ENCODE measurements at places on chromosomes 13 and 19.

DNA sequence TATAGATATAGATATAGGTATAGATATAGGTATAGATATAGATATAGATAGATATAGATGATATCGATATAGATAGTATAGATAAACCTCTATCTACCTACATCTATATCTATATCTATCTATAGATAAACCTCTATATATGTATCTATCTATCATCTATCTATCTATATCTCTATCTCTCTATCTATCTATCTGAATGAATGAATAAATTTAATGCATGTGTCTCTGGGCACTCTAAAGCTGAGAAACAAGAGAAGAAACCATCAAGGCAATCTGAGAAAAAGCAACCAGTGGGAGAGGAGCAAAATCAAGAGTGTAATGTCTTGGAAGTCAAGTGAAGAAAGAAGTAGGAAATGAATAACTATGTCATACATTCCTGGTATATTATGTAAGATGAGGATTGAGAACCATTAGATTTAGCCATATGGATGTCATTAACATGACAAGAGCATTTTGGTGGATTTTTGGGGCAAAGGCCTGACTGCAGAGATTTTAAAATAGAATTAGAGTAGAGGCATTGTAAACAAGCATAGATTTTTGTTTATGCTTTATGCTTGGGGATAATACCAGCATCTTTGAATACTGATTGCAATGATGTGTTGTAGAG lies 1262.7 kb upstream of the MIR17HG start:
- no peak for DNase-seq

DNA sequence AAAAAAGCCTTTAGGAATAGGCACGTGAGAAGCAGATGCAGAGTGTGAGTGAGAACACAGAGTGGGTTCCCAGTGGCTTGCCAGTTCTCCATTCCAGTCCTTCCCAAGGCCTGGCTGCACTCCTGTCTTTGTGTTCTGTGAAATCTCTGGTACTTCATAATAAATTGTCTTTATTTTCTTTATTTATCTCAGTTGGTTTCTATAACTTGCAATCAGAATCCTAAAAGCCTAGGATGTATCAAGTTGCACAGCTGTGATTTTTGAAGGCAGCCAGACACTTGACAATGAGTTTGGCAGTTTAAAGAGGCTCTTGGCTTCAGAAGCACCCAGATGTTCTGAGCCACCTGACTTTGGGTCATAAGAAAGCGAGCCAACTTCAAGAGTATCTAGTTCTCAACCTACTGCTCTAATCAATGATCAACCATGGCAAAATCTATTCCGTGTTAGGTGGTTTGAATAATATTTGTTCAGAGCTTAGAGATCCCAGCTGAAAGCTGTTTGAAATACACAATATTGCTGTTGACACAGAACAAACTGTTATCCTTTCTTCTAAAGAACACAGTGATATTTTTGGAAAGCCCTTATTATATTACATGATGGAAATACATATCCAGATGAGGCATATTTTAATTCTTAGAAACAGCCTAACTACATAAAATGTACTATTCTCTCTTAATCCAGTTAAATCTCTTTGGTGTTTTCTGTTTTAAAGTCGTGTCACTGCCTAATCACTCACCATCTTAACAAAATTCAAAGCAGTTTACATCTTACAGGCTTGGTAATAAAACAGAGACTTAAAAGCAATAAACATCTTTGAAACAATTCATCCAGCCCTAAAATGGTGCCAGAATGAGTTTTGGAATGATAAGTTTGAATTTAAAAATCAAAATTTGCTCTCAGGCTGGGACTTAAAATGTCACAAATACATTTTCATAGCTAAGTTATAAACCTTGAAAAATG lies 483.0 kb upstream of the NBEA start:
- no peak for DNase-seq

DNA sequence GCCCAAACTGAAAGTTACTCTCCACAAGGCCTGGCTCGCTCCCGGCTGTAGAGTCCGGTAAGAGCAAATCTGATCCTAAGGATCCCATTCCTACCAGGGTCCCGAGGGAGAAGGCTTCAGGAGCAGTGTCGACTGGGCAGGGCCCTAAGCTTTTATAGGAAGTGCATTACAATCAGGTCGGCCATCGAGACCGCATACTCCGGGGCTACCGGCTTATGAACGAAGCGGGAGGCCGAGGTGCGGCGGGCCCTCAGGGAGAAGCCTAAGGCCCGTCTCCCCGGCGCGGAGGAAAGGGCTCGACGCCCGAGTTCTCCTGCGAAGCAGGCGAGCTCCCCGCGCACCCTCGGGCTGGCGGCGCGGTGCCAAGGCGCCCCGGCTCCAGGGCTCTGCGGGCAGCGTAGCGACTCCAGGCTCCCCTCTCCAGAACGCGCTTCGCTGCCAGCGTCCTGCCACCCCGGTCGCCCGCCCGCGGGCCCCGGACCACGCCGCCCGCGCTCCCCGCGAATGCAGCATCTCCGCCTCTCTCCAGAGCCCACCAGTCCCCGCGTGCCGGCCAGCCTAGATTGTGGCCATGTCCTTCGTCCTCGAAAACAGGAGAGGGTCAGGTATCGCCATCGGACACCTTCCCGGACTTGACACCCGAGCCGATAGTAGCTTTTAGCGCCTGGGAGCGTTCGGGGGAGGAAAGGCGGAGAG lies 1.4 kb downstream of the EFNB2 start:
- DNase-seq, result peak; percentile 65

- peak; percentile 30 for DNase-seq
These were observed 56.0 kb upstream of the DOCK9 start for GRCh38 chr13:99033814-99034213.

DNA sequence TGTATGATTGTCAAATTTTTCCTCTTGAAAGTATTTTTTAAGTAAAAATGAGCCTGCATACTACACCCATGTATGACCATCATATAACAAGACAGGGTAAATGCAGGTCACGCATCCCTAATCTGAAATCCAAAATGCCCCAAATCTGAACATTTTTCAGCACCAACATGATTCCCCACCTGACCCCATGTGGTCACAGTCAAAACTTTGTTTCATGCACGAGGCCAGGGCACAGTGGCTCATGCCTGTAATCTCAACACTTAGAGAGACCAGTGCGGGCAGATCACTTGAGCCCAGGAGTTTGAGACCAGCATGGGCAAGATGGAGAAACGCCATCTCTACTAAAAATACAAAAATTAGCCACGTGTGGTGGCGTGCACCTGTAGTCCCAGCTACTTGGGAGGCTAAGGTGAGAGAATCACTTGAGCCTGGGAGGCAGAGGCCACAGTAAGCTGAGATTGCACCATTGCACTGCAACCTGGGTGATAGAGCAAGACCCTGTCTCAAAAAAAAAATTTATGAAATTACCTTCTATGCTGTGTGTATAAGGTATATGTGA lies 63.7 kb upstream of the NPAS1 start:
- DNase-seq, result no peak

- peak; percentile 23 for DNase-seq
These were observed 984 bp downstream of the SIX5 start for GRCh38 chr19:45767881-45768654.

GRCh38 chr13:24050292-24050711 lies 110.2 kb upstream of the SPATA13 start:
- DNase-seq, result no peak

- no peak for DNase-seq
These were observed 111.2 kb downstream of the KLF5 start for GRCh38 chr13:73169971-73170370.

DNA sequence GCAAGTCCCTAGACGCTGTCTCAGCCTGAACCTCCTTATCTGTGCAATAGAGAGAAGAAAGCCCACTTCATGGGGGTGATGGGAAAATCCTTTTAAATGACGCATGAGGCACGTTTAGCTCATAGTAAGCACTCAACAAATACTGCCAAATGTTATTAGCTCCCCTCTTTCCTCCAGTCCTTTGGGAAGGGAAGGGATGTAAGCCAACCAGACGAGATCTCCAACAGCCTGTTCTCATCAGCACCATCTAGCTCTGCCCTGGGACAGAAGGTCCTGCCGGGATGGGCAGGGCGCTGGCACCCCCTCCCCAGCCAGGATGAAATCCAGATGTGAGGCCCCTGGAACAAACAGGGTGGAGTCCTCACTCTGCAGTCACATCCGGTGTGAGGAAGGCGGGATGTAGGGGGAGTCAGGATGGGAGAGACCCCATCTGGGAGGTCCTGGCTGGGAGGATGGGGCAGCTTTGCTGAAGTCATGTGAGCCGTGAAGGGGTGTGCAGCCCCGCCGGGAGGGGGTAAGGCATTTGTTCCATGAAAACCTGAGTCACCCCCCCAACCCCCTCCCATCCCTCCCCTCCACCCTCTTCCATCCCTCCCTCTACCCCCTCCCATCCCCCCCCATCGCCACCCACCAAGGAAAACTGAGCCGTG lies 4.6 kb downstream of the S1PR2 start:
- DNase-seq, result no peak

GRCh38 chr13:48876289-48876688 lies 99.4 kb upstream of the FNDC3A start:
- DNase-seq, result no peak

DNA sequence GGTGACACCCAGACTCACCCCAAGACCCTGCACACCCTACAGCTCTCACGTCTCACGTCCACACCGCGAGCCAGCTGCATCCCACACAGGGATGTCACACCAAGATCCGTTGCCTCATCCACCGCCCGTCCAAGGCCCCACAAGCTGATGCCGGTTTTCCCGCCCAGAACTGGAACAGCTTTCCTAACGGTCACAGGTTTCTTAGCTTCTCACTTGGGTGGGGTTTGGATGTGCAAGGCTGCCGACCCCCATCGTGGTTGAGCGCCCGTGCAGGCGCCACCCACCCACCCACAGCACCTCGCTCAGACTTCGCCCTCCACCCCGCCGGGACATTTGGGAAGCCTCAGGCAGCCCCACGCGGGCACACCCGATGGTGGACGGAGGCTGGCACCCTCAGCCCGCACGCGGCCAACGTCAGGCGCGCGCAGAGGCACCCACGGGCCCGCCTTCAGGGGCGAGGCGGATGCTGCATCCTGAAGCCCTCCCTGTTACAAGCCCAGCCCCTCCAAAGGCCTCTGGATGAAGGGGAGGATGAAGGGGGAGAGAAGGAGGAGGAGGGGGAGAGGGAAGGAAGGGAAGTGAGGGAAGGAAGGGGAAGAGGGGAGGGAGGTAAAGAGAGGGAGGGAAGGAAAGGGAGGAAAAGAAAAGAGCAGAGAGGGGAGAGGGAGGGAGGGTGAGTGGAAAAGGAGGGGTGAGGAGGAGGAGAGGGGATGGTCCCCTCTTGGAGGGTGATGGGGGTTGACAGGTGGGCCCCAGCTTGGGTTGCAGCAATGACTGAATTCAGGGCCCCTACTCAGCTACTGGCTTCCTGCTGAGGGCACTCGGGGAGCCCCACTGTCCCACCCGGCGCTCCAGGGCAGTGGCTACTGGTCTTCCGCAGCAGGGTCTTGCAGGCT lies 12.8 kb downstream of the ONECUT3 start:
- no peak for DNase-seq

- DNase-seq, result no peak
These were observed 20.1 kb upstream of the MRI1 start for GRCh38 chr19:13744174-13744573.

DNA sequence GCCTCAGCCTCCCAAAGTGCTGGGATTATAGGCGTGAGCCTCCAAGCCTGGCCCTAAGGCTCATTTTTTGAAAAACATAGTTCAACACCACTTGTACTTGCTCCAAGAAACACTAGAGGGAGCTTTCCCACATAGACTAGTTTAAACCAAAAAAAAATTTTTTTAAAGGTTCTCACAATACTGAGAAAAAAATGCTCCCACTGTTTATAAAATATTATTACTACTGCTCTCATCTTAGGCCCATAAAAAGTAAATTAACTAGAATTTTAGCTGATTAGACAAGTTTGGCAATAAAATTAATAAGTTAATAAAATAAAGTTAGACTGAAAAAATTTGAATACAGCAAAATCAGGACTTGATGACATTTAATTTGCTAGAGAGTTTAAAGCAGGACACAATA lies 109.5 kb downstream of the TBC1D4 start:
- DNase-seq, result peak; percentile 32

- DNase-seq, result no peak
These were observed at the start of gene PTH2 for GRCh38 chr19:49423071-49423984. TSS of gene PTH2 (minus strand) at chr19:49423441. CDS start at chr19:49423339, 102 bp downstream.

DNA sequence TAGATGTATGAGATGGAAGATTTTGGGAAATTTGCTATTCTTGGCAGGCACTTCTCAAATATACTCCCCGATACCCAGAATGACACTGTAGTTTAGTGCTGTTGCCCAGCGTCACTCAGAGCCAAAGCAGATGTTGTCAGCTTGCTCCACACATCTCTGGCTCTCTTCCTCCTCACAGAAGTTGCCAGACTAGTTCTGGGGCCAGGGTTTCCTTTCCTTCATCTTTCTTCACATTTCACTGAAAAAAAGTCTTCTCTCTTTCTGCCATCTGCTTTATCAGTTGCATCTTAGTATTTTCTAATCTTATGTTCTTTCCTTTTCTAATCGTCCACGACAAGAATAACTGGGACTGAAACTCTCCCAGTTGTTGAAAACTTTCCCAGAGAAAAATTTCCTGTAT lies 251.4 kb downstream of the RGCC start:
- DNase-seq, result no peak

GRCh38 chr13:27790523-27790922 lies 1.8 kb upstream of the GSX1 start:
- DNase-seq, result peak; percentile 3

DNA sequence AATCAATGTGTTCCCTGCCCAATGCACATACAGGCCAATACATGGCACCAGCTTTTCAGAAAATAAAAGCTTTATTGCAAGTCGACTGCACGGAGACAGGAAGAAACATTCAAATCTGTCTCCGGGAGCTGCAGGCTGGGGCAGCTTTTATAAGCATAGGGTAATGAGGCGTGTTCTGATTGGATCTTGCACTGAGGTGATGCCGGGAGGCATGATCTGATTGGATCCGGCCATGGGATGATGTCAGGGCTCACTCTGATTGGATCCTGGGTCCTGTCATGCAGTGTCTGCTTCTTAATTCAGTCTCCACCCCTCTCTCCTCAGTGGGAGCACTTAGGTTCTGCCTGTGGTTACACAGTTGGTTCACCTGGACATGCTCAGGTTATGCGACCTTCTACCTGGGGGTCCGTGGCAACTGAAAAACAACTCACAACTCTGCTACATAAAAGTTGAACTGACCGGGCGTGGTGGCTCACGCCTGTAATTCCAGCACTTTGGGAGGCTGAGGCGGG lies 11.8 kb upstream of the FBN3 start:
- no peak for DNase-seq

DNA sequence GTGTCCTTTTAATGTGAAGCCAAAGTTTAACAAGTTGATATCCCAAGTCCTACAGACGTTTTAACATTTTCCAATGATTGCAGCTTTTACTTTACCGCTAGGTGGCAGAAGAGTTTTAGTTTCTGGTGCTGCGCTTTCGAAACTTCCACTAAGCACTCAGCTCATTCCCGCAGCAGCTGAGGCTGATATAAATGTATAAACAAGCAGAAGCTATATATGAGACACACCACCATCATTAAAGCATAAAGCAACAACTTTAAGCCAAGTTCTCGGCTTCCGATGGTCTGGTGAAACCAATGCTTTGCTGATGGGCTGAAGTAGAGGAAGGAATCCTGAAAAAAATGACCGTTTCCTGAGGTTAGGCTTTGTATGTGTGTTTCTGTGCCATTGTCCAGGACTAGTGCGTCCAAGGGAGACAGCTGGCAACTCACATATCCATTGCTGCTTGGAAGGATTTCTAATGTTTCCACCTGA lies 753.9 kb downstream of the OLFM4 start:
- peak; percentile 80 for DNase-seq

- DNase-seq, result no peak
These were observed 11.9 kb downstream of the SNRPA start for GRCh38 chr19:40762754-40763470.

Data from NCI-H1105 treated with DMSO at 0.1 percent for 48 hours (cell line).